ENCODE measurements at places on chromosomes 2 and 18.
A peak's percentile ranks its signal among the peaks of the same experiment; 100 is the strongest.

GRCh38 chr18:51053814-51054213 lies 23.8 kb downstream of the SMAD4 start:
- DNase-seq, result no peak

- peak; percentile 88 for DNase-seq
Observed at GRCh38 chr2:17733599-17733998, 20.0 kb downstream of the SMC6 start.

DNA sequence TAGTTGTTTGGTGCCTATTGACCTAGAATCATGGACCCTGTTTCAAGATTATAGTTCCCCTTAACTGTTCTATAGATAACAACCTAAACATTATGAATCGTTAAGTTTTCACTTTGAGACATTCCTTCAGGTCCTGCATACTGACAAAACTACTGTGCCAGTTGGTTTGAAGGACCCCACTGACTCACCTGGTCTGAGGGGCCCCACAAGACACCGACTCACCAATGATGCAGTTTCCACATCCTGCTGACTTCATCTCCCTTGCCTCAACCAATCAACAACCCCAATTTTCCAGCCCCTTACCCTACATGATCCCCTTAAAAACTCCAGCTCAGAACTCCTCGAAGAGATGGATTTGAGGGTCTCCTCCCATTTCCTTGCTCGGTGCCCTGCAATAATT lies 89.6 kb upstream of the CCDC141 start:
- no peak for DNase-seq

DNA sequence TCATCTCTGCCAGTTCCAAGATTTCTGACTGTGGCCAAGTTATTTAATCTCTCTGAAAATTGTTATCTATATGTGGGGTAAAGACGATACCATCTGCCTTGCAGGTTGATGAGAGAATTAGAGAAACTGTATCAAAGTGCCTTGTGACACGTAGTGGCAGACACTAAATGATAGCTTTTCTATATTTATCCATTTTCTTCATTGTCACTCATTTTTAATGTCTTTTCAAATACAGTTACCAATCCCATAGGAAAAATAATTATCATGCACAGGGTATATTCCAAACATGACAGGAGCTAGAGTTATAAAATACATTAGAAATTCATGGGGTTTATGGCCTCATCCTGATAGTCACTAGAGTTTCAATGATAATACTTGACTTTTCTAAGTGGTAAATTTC lies 95.6 kb upstream of the NOL4 start:
- no peak for DNase-seq

GRCh38 chr18:33611525-33612135 lies 33.6 kb downstream of the ASXL3 start:
- no peak for DNase-seq

GRCh38 chr2:215528555-215528954 lies 92.7 kb upstream of the FN1 start:
- no peak for DNase-seq

DNA sequence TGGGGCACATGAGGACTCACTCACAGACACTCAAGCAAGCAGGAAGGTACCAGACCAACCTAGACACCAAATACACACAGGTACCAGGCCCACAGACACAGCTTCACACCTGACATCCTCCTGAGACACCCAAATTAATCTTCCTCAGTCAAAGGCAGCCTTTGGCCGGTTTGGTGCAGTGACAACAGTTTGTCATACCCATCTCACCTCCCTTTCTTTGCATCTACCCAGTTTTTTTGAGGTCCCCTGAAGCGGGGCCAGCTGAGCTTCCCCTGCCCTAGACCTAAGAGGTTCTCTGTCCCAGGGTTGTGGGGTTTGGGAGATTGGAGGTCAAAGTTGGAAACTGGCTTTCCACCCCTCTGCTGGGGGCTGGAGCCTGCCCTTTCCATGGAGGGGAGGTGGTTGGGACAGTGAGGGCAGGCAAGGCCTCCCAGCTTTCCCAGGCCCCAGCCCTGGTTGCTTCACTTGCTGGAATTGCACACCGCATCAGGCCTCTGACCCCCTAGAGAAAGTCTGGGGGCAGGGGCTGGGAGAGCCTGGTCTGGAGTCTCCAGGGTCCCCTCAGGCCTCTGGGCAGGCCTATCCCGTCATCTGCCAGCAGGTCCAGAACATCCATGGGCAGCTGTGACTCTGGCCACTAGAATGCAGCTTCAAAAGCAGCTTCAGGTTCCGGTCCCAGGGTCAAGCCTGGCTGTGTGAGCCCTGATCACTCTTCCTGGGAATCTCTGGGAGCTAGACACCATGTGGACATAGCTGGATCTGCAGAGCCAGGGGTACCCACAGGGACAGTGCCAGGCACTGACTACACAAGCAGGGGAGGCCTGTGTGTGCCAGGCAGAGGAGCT lies 12.5 kb upstream of the TEX261 start:
- DNase-seq, result no peak

DNA sequence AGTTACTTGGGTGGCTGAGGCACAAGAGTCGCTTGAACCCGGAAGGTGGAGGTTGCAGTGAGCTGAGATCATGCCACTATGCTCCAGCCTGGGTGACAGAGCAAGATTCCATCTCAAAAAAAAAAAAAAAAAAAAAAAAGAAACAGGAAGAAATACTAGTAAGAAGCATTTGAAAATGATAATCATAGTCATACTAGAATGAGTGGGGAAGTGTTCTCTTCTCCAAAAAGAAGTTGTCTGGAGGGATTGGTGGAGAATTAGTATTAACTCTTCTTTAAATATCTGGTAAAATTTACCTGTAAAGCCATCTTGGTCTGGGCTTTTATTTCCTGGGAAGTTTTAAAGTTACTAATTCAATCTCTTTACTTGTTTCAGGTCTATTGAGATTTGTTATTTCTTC lies 131.8 kb downstream of the FAM210A start:
- no peak for DNase-seq

DNA sequence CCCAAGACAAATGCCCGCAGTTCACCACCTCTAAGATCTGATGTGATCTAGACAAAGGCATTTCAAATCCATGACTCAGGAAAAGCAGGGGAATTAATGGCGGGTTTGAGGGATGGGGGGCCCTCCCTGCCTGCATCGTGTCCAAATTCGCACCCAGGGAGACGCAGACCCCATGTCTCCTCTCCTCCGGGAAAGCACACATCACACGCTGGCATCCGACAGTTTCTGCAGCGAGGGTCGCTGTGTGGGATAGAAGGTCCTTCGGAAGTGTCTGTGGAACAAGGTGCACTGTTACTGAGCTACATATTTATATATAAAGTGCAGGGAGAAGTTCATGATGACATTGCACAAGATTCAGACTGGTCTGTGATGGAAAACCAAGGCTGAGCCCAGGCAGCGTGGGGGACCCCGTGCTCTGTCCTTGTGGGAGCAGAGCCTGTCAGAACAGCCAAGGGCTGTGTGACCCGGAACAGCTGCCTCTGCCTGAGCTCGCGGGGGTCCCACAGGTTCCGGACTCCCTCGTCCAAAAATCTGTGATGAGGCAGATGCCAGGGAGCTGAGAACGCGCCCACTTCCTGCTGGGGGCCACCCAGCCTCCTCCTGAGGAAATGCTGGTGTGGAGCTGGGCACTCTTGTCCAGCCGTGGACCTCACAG lies 82.3 kb upstream of the CTDP1 start:
- DNase-seq, result no peak

DNA sequence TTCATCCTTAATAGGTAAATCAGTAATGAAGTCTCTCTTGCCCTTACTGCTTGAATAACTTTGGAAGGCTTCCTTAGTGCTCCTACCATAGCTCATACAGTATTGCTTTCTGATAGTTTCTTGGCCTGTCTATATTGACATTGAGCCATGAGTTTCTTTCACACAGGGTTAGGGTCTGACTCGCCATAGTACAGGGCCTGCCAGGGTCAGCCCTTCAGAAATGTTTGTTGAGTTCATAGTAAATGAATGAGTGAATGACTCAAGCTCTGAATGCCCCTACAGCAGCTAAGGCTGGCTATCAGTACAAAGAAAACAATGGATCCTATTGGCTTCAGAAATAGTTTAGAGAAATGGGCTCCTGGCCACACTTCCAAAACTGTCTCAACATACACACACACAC lies 65.0 kb upstream of the LRATD1 start:
- DNase-seq, result no peak

GRCh38 chr18:35818353-35818667 lies 154.2 kb upstream of the RMP24 start:
- DNase-seq, result no peak

DNA sequence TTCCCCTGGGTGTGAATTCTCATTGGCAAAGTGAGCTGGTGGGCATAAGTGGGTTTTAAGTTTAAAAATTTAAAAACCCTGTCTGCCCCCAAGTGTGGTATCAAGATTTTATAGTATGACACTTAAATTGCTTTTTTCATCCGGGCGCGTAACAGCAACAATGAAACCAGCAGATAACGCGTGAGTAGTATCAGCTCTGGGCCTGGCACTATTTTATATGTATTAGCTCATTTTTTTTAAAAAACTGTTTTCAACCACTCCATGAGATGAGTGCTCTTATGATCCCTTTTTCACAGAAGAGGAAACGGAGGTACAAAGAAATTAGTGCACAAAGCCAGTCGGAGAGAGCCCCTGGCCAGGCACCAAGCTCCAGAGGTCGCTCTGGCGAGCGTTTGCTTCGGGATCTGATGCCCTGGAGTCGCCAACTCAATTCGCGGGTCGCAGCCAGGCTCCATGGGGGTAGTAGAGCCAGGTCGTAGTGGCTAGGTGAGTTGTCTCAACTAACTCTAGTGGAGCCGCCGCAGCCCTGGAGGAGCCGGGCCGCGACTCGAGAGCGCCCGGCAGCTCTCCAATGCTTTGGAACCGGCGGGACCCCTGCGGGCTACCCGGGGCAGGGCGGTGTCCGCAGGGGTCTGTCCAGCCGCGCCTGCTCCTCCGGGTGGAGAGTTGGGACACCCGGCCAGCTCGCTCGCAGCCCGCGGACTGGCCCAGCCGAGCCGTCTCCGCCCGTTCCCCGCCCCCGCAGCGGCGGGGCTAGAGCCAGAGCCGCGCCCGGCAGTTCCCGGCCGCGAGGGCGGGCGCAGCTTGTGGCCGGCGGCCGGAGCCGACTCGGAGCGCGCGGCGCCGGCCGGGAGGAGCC lies at the start of gene IL1R1:
Gene IL1R1 (plus strand): TSS at position 777 of the 859 bp plus-strand sequence. CDS start 14,979 bp downstream, outside the sequence.
- DNase-seq, result peak; percentile 60

GRCh38 chr2:99903981-99904380 lies 238.4 kb downstream of the AFF3 start:
- no peak for DNase-seq

DNA sequence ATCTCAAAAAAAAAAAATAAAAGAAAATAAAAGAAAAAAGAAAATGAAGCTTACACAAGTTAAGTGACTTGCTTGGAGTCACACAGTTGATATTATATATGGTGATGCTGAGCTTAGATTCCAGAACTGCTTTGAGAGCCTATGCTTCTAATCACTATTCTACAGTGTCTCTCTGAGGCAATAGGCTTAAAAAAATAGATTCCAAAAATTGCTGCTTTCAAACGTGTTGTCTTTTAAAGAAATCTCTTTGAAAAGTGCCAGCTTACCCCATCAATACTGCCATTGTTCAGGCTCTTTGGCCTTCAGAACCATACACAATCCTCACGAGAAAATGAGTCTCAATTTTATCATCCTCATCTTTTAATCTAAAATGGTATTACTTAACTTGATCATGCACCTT lies 102.6 kb downstream of the CDK15 start:
- DNase-seq, result no peak

DNA sequence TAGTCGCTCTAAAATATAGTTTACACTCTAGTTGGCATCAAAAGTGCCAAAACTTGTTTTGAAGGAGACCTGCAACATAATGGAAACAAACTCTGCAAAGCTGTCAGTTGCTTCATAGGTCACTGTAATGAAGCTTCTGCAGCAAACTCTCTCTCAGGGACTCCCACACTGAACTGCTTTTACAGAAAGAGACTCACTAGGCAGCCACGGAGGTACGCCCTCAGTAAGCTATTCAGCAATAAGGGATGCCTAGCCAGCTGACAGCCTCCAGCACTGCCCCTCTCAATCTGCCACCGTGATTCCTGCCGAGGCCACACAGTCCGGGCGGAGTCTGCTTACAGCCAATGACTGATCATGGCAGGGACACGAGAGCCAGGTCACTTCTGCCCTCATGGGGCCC lies 51.1 kb downstream of the COLEC12 start:
- no peak for DNase-seq

DNA sequence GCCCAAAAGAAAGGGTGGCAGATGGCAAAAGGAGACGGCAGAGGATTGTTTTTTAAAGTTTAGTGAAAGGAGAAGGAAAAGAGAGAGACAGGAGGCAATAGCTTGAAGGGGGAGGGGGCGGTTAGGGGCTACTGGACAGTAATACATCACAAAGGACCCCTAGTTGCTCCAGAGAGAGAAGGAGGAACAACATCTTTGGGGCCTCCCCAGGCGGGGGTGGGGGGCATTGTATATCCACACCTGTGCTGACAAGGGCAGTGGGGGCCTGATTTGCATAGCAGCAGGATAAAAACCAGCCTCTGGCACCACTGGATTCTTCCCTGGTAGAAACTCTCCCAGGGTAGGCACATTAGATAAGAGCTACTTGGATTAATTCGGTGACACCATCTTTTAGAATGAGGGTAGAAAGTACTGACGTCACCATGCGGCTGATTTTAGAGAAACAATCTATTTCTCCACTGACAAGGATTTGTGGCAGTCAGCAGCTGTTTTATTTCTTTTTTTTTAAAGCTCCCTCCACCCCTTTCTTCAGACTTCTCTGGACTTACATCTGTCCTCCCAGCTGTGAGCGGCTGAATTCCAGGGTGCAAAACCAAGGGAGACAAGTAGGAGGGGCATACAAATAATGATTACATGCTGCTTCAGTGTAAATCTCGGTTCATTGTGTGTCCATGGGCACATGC lies 199.8 kb upstream of the NRP2 start:
- no peak for DNase-seq

DNA sequence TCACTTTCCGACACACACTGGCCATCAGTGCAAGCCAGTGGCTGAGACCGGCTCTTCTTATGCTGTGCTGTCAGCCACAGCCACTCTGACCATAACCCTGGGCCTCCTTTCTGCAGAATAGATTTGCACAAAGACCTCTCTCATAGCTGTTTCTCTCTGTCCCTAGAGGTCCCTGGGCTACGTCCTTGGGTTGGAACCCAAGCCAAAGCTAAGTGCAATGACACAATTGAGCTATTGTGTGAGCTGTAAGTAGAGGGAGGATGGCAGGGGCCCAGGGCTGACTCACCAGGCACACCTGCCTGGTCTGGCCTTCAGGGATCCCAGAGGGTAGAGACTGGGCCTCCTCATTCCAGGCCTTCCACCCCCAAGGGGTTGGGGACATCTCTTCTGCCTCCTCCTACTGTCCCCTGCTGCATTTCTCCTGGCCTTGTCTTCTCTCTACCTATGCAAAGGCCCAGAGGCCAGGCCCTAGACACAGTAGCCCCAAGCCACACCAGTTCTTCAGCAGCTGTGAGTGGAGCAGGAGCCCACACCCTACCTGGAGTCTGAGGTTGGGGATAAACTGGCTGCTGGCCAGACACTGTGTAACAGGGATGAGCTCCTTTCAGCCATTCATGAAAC lies 174.6 kb downstream of the NCK2 start:
- DNase-seq, result no peak

- no peak for DNase-seq
Observed at GRCh38 chr2:147222506-147222905, 622.3 kb upstream of the ACVR2A start.

- DNase-seq, result peak; percentile 83
Observed at GRCh38 chr2:172697296-172697695, 38.3 kb upstream of the RAPGEF4 start.

Data from hematopoietic multipotent progenitor cell treated with erythropoietin and hydrocortisone succinate and interleukin-3 and kit ligand, for 4 days (in vitro differentiated cells).